ENCODE measurements at places on chromosomes 6 and 20.

DNA sequence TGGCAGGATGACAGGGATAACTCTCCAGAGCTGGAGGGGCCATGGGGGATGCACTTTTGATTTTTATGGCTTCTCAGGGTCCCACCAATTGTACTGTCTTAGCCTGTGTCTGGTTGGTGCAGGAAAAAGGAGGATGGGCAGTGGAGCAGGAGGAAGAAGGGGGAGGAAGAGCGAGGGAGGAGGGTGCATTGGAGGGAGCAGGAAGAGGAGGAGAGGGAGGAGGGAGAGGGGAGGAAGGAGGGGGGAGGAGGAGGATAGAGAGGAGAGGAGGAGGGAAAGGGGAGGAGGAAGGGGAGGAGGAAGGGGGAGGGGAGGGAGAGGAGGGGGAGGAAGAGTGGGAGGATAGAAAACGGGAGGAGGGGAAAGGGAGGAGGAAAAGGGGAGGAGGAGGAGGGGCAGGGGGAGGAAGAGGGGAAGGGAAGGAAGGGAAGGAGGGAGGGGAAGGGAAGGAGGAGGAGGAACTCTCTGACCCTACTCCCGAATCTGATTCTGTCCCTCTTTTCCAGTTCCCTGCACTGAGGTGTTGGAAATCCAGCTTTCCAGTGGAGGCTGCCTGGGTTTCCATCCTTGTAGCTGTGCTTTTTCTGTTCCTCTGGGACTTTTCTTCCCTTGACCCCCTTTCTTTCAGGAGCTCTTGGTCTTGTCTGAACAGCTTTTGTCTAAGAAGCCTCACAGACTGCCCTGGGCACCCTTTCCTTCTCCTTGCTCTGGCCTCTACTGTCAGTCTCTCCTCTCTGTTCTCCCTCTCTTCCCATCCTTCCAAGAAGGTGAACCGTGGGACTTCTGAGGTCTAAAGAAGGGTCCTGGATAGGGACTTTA lies 149.4 kb downstream of the DHX35 start:
- no peak for DNase-seq

DNA sequence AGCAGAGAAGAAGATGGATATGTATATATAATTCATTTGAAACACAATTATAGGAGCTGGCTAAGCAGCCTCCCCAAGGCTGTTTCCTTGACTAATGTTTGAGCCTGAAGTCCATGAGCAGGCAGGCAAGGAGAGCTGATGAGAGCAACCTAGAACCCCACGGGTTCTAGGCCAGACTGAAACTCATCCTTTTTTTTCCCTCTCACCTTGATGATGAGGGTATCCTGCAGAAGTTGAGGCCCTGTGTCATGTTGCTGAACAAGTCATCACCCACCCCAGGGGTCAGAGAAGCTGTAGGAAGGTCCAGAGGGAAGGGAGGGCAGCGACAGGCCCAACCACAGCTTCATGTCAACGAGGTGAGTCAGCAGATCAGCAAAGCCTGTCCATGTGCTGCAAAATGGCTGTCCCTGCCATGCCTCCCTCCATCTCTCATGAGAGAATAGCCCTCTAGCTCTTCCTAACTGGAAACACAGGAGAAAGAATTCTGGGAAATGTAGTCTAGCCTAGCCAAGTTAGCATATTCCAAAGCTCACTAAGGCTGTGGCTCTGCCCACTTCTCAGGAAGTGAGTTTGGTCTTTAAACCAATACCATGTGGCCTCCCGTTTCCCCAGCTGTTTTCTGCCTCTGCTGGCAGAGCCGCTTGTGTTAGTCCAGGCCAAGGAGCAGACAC lies 91.3 kb upstream of the DTNBP1 start:
- DNase-seq = no peak

- DNase-seq = no peak
These were observed 33.8 kb upstream of the E2F3 start for GRCh38 chr6:20367743-20368485.

- DNase-seq = peak; percentile 19
These were observed 1.2 kb downstream of the NECAB3 start for GRCh38 chr20:33673114-33673409.

GRCh38 chr6:21305893-21306332 lies 287.6 kb upstream of the SOX4 start:
- DNase-seq = no peak

DNA sequence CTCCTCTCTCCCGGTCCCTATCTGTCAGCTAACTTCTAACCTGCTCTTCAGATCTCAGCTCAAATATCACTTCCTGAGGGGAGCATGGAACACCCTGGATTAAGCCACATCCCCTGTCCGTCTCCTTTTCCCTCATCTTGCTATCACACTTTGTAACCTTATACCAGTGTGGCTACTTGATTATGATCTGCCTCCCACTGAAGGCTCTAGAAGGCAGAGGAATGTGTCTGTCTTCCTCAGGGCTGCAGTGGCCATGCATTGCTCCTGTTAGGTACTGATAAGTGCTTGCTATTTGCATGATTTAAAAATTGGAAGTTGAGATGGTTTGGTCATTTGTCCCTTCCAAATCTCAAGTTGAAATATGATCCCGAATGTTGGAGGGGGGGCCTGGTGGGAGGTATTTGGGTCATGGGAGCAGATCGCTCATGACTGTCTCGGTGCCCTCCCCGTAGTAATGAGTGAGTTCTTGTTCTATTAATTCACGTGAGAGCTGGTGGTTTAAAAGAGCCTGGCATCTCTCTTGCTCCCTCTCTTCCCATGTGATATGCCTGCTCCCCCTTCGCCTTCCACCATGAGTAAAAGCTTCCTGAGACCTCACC lies 71.4 kb downstream of the PLCB4 start:
- DNase-seq = no peak

DNA sequence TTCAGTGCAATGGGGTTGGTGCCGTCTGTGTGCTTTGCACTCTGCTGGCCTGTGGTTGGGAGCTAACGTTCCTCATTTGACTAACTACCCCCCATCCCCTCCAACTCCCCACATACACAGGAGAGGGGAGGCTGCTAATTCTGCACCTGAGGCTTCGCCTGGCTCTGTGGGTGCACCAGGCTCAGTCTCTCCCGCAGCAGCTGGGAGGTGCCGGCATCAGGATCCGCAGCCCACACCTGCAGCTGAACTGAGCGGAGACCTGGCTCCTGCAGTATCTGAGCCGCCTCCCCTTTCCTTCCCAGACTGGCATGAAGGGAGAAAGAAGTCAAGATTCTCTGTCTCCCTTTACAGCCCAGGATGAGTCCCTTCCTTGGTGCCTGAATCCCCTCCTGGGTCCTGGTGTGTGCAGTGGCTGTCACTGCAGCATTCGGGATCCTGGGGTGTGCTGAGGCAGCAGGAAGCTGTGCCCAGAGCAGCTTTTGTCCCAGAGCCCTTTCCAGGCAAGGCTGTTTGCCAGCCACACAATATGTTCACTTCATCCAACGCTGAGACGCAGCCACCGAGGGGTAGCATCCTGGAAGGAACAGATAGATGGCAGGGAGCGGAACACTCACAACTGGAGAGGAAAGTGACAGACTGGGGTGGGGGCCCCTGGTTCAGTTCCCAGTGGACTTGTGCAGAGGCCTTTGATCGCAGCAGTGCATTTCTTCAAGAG lies 70.2 kb downstream of the CDH4 start:
- no peak for DNase-seq

GRCh38 chr20:32465092-32465900 lies 107.2 kb downstream of the ASXL1 start:
- DNase-seq = no peak

DNA sequence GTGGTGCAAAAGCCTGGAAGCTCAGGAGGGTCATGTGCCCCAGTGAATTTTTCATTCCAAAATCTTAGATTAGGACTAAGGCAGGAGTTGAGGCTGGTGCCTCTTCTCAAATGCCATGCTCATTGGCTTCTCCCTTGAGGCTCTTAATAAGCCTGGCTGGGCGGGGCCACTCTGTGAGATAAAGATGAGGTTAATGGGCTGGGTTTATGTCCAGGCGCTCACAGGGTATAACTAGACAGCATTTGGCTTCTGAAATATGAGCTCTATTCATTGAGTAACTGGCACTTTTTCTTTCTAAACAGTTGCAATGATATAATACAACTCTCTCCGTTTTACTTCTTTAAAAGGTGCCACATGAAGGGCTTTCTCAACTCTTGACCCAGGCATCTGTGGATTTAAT lies 156.3 kb downstream of the SCML4 start:
- no peak for DNase-seq

- DNase-seq = no peak
These were observed 212.5 kb upstream of the SNX9 start for GRCh38 chr6:157610451-157610999.

DNA sequence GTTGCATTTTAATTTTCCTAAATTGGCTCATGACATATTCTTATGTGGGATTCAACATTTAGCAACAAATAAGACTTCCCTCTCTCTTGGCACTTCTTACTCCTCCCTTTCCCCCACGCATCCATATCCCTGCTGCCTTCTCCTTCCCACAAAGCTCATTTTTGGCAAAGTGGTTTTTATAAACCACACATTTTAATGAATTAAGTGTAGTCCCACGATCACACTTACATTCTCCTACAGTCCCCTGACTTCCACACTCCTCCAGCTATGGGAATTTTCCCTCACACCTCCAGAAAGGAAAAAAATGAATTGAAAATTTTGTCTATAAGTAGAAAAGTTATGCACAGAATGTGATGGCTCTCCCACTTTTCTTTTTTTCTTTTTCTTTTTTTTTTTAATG lies 345.0 kb downstream of the CD83 start:
- no peak for DNase-seq

GRCh38 chr6:125957845-125958244 lies 1.3 kb downstream of the HINT3 start:
- DNase-seq = no peak
